ENCODE measurements at places on chromosomes 13 and 19.

DNA sequence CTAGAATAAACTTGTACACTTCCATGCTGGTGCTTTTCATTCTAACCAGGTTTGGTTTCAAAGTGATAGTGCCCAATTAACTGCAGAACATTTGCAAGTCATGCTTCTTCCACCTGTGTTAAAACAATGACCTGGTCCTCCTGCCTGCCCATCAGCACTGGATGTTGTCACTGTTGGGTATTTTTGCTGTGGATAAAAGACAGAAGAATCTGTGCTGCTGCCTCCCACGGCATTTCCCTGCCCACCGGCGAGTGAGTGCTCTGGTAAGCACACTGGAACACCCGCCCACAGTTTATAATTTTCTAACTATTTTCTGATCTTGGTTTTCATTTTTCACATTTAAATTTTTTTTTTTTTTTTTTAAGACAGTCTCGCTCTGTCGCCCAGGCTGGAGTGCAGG, 2.3 kb upstream of the AKAP8 start:
- DNase-seq, result no peak

DNA sequence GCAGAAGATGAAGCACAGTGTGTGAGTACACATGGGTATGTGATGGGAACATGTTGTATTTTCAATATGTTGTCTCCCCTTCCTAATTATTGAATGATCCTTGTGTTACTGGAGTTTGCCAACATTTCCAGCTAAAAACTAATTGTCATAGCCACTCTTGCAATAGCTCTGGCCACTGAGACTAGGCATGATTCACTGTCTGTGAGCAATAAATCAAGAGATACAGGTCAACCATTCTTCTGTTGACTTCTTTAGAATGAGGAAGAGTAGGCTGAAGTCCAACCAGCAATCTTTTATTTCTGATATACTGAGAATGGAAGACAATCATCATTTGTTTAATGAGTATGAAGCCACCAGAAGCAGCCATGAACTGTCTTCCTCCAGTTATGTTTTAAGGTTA, 413.9 kb downstream of the SLITRK5 start:
- no peak for DNase-seq

DNA sequence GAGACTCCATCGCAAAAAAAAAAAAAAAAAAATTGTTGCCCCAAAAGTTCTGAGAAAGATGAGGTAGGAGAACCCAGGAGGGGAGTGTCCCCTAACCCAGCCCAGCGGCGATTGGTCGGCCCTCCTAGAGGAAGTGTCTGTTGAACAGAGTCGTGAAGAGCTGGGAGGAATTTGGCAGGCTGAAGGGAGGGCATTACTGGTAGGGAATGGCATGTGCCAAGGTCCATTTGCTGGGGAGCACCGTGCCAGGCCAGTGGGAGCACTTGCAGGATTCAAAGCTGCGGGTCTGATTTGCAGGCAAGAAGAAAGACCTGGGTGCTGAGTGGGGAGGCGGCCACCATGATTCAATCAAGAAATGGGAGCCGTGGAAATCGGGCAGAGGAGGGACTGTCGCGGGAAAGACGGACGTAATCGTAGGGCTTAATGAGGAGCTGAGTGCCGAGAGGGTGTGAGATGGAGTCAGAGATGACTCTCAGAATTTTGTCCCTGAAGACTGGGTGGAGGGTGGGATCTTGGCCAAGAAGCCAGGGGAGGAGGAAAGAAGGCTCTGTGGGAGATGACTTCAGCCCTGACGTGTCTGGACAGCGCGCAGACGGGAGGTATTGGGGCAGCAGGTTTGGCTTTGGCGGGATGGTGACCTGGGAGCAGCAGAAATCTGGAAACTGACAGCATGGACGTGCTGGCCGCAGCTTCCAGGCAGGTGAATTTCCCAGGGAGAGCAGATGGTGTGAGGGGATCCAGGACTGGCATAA, 15.4 kb downstream of the CERS4 start:
- DNase-seq, result no peak

DNA sequence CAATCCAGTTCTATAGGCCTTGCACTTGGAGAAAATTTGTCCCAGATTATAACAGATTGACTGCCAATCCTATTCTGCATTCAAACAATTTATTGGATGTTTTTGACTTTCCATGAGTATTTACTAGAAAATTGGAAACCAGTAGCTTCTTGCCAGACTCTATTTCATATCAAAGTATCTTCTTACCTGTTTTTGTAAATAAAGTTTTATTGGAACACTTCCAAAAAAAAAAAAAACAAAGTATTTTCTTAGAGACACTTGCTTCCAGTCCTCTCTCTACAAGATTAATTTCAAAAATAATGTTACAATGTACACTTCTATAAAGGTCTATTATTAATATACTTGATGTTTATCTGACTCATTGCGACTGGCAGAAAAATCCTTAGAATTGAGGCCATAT, 209.2 kb upstream of the PCDH9 start:
- DNase-seq, result no peak

- DNase-seq, result no peak
These were observed 15.2 kb downstream of the SUGP1 start for GRCh38 chr19:19305066-19305465.

GRCh38 chr13:56182598-56182997, 958.1 kb upstream of the PRR20A start:
- DNase-seq, result no peak

GRCh38 chr19:48400018-48400742, 6.7 kb downstream of the GRIN2D start:
- DNase-seq, result no peak

- DNase-seq, result no peak
These were observed 72.1 kb downstream of the IPO5 start for GRCh38 chr13:98025480-98026025.

GRCh38 chr19:32649751-32650150, 25.2 kb downstream of the ANKRD27 start:
- DNase-seq, result no peak
